HCT116 (cell line): ENCODE measurements at places on chromosomes 5 and 9.
A peak's percentile ranks its signal among the peaks of the same experiment; 100 is the strongest.

DNA sequence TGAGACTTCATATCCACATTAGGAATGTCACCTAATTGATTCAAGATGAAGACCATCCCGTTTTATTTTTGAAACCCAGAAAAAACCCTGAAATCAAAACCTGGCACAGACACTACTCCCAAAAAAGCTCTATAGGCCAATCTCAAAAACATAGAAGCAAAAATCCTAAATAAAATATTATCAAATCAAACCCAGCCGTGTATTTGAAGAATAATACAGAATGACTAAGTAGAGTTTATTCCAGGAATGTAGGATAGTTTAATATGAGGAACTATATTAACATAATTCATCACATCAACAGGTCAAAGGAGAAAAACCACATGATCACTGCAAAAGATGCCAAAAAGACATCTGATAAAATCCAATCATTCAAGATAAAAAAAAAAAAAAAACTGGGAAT lies 167.1 kb downstream of the ACTL7B start:
- no peak for DNase-seq

DNA sequence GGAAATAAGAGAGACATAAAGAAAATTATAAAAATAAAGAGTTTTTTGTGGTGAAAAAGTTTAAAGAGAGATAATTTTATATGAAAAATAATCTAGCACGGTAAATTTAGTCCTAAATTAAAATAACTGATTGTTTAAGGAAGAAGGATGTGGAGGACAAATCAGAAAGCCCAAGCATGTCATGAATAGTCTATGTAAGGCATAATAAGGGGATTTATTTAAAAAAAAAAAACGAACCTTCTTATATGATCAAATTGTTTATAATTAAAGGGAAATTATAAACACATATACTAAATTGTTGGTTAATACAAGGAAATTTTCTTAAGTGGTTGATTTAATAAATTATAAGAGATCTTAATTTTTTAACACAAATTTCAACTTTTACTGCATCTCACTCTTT lies 551.8 kb upstream of the TYRP1 start:
- DNase-seq = no peak

- no peak for DNase-seq
Observed at GRCh38 chr5:153813901-153814300, 224.8 kb downstream of the FAM114A2 start.

GRCh38 chr5:135822959-135823358 lies 11.5 kb upstream of the SLC25A48 start:
- no peak for DNase-seq

GRCh38 chr9:3478549-3478953 lies 47.2 kb downstream of the RFX3 start:
- DNase-seq = no peak

DNA sequence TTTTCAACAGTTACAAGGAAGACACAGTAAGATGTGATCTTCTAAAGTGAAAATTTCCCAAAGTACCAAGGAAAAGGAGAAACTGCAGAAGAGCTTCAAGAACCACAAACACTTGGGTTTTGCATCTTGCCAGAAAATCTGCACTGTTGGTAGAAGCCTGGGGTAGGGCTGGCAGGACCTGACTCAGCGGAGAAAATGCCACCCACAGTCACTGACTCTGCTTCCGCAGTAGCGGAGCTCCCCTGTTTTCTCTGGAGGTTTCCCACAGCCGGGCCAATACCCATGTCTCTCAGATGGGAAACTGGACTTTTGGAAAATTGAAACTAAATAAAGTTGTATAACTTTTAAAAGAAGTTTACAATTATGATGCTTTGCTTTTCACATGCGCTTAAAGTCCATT lies 104.2 kb downstream of the MEF2C start:
- no peak for DNase-seq

DNA sequence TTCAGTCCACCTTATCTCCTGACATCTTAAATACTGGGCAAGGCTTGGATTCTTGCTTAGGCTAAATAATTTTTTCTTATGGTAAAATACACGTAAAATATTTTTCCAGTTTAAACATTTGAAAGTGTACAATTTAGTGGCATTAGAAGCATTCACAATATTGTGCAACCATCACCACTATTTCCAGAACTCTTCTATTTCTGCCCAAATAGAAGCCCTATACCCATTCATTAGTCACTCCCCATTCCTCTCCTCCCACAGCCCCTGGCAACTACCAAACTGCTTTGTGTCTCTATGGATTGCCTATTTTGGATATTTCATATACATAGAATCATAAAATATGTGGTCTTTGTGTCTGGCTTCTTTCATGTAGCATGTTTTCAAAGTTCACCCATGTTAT lies 57.6 kb downstream of the IL31RA start:
- DNase-seq = no peak

DNA sequence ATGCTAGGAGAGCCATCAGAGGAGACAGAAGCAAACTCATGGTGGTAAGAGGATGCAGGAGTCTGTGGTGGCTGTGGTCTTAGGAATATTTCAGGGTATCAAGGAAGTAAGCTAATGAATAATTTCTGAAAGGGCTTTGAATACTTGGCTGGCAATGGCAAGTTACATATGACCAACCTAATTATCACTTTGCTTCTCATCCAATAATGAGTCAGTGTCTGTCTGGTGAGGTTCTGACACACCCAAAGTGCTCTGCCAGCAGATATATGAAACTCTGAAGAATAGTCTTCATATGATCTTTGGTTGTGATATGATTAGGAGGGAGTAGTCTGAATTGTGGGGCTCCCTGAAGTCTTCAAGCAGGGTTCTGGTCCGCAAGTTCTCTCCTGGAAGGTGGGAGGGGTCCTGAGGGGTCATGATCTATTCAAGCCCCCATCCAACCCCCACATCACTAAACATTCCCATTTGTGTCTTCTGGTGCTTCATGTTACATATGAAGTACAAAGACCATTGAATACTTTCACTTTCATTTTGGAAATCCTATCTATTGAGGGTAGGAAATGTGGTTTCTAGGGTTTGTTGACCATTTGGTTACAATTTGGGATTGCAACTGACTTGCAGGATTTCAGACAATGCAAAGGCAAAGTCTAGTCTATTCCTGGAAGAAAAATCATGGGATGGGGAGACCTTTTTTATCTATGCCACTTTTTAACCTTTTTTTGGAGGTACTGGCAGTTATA lies 199.9 kb upstream of the CDKN2B start:
- DNase-seq = no peak

DNA sequence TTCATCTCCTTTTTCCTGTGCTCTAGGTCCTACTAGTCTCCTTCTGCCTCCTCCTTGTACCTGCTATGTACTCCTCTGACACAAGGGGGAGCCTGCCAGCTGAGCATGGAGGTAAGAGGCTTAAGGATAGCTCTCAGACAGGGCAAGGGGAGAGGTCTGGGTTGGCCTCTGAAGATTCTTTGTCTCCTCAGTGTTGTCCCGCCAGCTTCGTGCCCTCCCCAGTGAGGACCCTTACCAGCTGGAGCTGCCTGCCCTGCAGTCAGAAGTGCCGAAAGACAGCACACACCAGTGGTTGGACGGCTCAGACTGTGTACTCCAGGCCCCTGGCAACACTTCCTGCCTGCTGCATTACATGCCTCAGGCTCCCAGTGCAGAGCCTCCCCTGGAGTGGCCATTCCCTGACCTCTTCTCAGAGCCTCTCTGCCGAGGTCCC lies 3.8 kb downstream of the CREB3 start:
- peak; percentile 64 for DNase-seq

DNA sequence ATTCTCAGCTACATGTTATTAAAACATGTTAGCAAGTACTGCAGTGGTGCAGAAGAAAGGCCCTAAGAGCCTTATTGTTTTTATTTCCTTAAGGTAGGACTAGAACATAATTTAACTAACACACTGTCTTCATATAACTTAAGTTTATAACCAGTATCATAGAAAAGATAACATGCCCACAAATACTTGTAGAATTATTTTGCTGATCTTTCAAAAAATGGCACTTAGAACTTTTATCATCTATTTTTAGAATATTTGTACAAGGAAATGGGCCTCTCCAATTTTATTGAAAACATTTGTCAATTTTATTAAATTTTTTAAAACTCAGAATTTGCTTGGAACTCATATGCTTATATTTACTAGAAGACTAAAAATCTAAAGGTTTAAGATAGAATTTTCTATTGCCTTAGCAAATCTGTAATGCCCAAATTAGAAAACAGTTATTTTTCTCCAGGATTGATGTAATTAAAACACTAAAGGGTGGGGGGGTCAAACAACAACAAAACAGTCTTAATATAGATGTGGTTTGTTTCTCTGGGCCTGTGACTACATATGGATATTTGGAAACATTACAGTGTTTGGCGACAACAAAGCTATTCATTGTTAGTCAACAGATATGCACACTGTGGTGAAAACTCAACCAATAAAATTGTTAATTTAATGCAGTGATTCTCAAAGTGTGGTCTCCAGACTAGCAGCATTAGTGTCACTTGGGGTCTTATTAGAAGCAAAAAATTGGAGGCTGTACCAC lies 360.4 kb downstream of the PDE4D start:
- DNase-seq = no peak

GRCh38 chr9:136931611-136932130 lies 12.9 kb downstream of the FBXW5 start:
- DNase-seq = no peak

GRCh38 chr9:6484210-6484609 lies 71.2 kb downstream of the UHRF2 start:
- no peak for DNase-seq

- DNase-seq = no peak
Observed at GRCh38 chr5:63726496-63726895, 235.7 kb downstream of the HTR1A start.

- DNase-seq = peak; percentile 82
Observed at GRCh38 chr5:142680605-142681259, 5.2 kb downstream of the FGF1 start.

- no peak for DNase-seq
Observed at GRCh38 chr5:55004729-55005128, 19.3 kb upstream of the GZMK start.

- DNase-seq = no peak
Observed at GRCh38 chr5:158139161-158139560, 280.2 kb upstream of the CLINT1 start.

DNA sequence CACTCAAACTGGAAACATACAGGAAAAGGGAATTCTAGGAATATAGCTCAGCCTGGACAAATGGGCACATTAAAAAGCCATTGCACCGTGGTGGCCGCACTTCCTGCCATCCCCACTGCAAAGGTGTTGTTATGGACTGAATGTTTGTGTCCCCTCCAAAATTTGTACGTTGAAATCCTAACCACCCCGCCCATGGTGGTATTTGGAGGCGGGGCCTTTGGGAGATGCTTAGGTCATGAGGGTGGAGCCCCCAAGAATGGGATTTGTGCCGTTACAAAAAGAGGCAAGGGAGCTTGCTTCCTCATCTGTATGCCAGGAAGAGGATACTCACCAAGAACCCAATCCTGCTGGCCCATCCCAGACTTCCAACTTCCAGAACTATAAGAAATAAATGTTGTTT lies 1.1 kb upstream of the CMBL start:
- no peak for DNase-seq

- peak; percentile 38 for DNase-seq
Observed at GRCh38 chr9:135087489-135087792, at the start of gene OLFM1. Gene OLFM1, plus strand, starts transcription at chr9:135087668. Its CDS starts 322 bp downstream, at chr9:135087990.

DNA sequence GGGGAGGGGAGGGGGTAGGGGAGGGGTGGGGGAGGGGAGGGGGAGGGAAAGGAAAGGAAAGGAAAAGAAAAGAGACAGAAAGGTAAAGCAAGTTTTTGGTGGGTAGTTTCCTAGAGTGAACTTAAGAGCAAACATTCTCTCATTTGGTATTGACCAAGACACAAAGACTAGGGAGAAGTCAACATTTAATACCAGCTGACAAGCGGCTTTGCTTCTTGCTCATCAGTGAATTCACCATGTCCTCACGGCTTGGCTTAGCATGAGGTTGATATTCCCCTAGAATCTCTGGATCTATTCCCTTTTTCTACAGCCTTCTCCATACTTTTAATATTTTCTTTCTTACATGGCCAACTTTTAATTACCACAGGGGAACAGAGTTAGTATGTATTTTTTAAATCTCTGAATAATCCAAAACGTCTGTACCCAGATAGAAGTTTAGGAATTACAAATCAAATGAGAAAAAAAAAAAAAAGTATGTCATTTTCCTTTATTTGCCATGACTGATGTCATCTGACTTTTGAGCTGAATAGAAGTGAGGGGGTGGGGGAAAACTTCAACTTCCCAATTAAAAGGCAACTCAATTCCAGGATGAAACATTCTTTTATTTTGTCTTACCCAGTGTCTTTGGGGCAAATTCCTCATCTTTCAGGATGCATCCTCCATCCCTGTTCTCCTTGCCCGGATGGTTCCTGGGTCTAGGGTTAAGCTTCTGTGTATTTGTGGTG lies 40.1 kb upstream of the GLIS3 start:
- DNase-seq = no peak

DNA sequence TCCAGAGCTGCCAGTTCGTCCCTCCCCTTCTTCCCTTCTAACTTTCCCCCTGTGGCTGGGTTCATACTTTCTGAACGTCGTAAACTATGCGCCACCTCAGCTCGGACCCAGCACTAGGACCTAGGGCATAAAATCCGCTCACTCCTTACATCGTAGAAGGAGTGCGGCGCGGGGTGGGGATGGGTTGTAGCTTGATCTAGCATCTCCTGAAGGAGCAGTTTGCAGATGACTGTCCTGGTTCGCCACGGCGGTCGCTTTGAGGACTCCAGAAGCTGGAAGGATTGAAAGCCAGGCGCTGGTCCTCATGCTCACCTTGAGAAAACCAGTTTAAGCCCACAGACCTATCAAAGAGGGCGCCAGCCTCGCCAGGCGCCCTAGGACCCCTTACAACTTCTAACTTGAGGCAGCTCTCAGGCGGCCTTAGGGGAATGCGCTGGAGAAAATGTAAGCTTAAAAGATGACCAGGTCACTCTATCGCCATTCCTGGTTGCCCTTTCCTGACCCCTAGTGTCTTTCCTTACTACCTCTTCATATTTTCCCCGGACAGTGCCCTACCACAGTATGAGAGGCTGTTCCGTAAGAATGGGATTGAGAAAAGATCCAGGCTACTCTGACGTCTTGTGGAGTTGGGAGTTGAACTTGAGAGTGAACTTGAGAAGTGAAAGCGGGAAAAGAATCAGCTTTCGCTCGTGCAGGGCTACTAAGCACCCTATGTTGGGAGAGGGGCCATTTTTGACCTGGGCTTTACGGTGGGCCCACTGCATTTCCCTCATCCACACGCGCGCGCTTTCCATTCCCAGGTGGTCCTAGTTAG lies 2.8 kb downstream of the RORB start:
- DNase-seq = no peak

GRCh38 chr5:77971776-77972468 lies 195.8 kb upstream of the TBCA start:
- no peak for DNase-seq

DNA sequence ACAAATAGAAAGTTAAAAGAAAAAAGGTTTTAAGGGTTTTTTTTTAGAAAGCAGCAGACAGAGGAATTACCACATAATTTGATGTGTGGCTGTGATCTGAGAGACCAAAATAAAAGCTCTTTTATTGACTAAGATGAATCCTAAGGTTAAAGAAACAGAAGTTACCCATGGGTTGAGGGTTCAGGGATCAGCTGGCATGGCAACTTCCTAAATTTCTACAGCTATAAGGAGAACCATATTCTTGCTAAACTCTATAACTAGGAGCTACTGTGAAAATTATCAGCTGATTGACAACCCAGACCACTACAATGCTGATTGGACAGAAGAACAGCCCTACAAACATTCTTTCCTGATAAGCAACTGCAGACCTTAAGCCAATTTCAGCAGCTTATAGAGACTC lies 40.2 kb downstream of the TMEM215 start:
- no peak for DNase-seq
